ENCODE measurements at places on chromosomes 1 and 21. TPM values are rescaled to one million over a fixed set of nuclear protein-coding genes. Genes with fewer than 3 reads are reported as not detected.

The SH2D1B gene
- total RNA-seq: 0.06 TPM

The PLA2G2F gene
- not detected for total RNA-seq

The IGSF9 gene
- 4.1 TPM for total RNA-seq

GRCh38 chr1:244350027-244350426 lies 101.7 kb downstream of the ADSS2 start:
- no peak for DNase-seq

- no peak for DNase-seq
These were observed 14.8 kb upstream of the MATN1 start for GRCh38 chr1:30738040-30738714.

All from cardiac muscle cell (in vitro differentiated cells and primary cell).